Astrocyte of the spinal cord (primary cell): ENCODE measurements at places on chromosomes 5 and 9.

DNA sequence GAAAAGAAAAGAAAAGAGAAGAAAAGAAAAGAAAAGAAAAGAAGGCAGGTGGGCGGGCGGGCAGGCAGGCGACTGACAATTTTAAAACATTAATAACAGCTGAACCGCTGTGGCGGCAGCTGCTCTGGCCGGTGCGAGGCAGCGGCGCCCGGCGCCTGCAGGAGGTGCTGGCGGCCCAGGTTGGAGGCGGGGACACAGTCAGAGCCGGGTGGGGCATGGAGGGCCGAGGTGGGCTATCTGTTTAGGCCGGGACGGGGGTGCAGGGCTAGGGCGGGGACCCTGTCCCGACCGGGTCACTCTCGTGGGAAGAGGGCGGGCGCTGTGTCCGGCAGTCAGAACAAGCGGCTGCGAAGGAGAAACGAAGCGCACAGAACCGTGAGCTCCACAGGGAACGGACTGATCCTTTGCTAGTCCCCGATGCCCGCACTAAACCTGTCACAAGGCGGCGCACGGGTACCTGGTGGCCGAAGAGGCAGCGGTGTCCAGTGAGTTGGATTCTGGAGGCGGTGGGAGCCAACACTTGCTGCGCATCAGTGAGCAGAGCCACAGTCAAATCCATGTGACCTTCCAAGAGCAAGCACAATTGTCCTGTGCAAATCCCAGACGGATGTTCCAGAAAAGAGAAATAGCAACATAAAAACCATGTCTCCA is 13.6 kb upstream of the ALDOB start:
- peak; percentile 70 for DNase-seq

- peak; percentile 55 for DNase-seq
These were observed 67.2 kb upstream of the STC2 start for GRCh38 chr5:173395257-173395932.

DNA sequence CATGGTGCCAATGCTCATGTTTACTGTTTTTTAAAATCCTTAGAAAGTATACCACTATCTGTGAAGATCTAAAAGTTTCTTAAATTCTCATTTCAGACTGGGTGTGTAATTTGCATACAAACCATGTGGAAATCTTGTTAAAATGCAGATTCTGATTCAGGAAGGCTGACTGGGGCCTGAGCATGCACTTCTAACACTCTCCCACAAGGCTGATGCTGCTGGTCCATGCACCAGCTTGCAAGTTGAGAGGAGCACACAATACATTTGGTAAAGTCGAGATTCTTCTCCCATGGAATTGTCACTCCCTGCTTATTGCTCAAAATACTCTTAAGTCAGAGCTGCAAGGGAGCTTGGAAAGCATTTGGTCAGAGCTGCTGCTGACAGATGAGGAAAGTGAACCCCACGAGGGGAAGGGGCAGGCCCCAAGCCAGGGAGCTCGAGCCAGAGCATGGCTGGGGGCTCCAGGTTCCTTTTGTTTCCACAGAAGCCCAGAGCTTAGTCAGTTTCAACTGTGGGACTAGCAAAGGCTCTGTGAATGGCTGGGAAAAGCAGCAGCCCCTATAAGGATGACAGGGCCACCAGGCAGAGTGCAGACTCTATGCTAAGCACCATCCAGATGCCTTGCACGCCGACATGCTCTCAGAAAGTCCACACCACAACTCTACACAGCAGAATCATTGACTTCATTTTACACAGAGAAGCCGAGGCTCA is 93.5 kb upstream of the HAND1 start:
- DNase-seq, result no peak

DNA sequence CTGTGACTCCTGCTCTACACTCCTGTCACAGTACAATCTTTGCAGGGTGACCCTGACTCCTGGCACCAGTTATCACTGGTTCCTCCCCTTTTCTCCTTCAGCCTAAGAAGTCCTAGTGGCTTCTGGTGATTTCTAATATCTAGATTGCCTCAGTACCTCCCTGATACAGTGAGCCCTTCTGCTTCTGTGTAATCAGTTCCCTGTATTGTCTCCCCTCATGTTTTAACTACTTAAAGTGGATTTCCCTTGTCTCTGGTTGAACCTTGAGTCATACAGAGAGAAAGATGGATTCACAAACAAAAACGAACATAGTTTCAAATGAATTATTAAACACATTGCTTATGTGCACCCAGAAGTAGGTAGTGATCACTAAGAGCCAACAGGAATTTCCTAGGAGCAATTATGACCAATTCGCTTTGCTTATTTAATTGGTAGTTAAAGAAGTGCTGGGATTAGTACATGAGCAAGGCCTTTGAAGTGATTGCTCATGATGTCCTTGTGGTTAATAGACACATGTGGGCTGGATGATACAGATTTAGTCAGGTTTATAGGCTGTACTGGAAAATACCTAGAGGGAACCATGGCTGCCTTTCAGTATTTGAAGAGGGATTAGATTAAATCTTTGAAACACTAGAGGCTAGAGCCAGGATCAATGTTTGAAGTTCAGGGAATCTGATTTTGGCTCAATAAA is 145.8 kb upstream of the MEF2C start:
- DNase-seq, result peak; percentile 58
